ENCODE measurements at places on chromosomes 12 and 14.
A peak's percentile ranks its signal among the peaks of the same experiment; 100 is the strongest.

DNA sequence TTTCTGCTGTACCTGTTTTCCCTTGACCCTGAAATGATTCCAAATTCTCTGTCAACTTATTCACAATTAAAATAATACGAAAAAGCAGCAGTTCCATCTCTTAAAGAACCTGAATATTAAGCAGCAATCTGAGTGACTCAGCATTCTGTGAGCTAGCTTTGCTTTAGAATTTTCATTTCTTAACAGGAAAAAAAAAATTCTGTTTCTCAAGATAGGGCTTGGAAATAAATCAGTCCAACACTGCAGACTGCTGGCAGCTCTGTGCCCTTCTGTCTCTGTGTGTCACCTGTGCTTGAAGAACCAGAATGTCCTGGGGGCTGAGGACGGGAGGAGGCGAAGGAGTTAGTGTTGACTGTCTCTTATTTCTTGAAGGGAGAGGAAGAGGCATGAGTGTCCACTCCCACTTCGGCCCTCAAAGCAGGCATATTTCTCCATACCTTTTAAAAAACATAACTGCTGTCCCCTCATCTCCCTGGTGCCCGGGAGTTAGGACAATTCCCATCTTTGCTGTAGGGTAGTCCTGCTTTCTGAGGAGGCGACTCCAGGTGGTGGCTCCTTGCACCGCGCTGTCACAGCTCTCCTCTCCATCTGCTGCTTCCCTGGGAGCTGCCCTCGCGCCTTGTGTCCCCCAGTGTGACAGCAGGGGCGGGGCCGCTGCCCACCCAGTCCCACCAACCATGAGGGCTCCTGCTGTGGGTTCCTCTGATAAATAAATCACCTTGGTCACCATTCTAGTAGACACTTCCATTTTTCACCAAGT lies 203.1 kb downstream of the CALM1 start:
- no peak for DNase-seq

DNA sequence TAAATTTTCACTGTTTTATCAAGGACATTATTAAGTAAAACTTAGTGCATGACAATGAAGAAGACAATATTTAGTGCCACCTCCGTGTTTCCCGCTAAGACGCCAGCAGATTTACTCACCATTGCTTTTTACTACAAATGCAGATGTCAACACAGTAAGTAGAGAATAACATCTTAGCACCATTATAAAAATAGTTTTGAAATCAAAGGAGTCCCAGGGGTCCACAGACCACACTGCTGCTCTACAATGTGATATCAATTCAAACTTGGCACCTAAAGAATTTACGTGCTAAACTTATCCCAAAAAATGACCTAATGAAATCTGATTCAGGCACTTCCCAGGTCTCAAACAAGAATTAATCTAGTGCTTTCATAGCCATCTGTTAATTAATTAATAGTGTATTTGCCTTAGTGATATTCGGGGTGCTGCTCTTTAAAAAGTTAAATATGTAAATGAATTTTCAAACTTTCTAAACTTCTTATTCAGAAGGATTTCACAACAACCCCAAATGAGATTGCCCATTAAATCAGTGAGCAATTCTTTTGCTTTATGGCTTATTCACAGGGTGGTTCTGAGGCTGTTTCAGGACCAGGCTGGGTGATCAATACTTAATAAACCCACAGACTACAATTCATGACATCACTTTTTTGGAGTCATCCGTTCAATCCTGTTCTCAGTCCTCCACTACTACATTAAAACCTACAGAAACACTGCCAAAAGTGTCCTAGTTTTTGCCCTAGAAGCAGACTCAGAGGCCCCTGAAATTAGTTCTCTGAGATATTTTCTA lies 161.3 kb upstream of the LMNTD1 start:
- no peak for DNase-seq

DNA sequence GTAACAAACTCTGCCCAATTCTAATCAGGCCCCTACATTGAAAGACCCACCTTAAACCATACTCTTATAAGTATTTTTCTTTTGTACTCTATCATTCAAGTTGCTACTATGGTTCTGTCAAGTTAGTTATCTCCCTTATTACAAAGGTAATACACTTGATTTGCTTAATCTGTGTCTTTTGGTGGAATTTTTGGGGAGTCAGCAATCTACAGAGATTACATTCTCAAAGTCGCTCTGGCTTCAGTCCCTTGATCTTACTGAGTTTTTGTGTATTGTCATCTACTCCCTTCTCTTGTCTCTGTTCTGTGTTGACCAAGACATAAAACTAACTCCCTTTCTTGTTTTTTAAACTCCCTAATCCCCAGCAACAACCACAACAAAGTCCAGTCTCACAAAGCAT lies 353.1 kb downstream of the LRIG3 start:
- DNase-seq, result no peak

DNA sequence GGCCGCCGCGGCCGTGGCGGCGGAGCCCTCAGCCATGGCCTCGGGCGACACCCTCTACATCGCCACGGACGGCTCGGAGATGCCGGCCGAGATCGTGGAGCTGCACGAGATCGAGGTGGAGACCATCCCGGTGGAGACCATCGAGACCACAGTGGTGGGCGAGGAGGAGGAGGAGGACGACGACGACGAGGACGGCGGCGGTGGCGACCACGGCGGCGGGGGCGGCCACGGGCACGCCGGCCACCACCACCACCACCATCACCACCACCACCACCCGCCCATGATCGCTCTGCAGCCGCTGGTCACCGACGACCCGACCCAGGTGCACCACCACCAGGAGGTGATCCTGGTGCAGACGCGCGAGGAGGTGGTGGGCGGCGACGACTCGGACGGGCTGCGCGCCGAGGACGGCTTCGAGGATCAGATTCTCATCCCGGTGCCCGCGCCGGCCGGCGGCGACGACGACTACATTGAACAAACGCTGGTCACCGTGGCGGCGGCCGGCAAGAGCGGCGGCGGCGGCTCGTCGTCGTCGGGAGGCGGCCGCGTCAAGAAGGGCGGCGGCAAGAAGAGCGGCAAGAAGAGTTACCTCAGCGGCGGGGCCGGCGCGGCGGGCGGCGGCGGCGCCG lies 381 bp downstream of the YY1 start:
- no peak for DNase-seq

- DNase-seq, result no peak
Observed at GRCh38 chr12:3647504-3647903, 105.4 kb downstream of the CRACR2A start.

- DNase-seq, result no peak
Observed at GRCh38 chr12:25013061-25013460, 64.2 kb upstream of the BCAT1 start.

DNA sequence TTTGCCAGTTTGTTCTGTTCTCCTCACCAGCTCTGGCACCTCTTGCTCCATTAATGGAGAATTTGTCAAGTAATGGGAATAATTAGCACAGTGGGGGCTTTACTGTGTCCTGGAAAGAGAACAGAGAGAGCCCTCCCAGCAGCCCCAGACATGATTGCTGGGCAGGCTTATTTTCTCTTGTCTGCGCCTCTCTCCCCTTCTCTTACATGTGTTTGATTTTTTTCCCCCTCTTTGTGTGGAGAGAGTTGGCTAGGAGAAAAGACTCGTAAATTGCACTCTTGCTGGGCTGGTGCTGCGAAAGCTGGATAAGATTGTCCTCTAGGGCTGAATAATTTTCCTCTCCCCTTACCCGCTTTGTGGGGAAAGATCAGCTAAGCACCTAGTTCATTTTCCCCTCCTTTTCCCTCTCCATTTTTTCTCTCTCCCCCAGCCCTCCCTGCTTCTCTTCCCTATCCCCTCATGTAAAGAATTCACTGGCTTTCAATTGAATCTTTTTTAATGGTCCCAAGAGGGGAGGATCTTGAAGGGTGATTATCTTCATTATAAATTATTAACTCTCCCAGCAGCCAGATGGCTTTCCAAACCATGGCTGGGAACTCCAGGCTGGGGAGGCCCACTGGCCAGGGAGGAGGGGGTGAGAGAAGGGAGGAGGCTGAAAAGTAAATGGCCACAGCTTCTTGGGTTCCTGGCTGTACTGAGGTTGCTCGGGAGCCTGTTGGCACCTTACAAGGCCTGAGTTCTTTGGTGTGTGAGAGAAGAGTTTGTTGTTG lies 62.2 kb downstream of the NRXN3 start:
- no peak for DNase-seq

DNA sequence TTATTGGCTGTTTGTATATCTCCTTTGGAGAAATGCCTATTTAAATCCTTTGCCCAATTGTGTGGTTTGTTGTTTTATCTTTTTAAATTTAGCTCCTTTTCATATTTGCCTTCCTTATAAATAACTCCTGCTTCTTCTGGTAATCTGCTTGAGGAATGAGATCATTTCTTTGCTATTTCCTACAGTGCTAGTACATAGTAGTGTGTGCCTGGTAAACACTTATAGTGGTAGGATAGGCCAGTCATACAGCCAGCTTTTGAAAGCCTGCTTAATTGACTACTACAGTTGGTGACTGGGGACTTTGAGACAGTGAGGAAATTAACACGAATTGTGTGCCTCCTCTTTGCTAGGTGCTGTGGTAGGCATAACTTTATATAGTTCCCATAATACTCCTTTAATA lies 68.7 kb downstream of the BORCS5 start:
- DNase-seq, result peak; percentile 12

- DNase-seq, result no peak
Observed at GRCh38 chr12:26548227-26548626, 284.8 kb downstream of the ITPR2 start.

DNA sequence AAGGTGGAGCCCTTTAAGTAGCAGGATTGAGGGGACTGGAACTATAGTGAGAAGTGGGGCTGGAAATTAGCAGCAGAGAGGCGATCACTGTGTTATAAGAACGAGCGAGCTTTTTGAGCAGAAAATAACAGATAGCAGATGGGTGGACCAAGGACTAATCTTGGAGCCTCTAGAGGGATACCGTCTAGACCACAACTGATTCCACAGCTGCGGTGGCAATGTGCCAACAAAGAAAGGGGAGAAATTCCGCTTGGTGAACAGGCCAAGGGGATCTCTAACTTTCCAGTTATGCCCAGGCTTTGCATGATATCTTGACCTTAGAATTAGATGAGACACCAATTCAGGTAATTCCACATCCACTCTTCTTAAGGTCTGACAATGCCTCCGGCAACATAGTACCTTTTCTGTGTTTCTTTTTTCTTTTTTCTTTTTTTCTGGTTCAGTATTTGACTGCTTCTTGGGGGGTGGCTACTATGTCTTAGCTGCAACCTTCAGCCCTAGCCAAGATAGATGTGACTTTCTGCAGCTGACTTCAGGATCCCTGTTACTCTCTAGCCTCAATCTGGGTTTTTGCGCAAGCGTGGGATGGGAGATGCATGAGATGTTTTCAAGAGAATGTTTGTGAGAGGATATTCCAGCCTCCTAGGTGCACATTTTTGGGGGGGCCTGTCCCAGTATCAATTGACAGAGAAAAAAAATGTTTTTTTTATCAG lies 143.4 kb upstream of the CPSF6 start:
- no peak for DNase-seq

GRCh38 chr14:69079188-69079742 lies 73.7 kb downstream of the DCAF5 start:
- peak; percentile 56 for DNase-seq

DNA sequence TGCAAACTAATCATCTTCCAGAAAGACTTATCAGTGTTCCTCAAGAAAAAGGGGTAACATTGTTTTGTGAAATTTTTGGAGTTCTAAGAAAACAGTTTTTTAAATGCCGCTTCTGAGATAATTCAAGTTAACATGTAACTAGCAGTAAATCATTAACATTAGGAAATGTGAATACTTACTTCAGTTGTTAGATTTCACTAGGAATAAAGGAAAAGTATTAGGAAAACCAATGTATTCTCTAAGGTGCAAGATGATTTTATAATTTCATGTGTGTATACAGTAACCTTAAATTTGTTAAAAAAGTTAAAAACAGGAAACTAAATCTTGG lies 36.8 kb downstream of the PAPOLA start:
- DNase-seq, result no peak

DNA sequence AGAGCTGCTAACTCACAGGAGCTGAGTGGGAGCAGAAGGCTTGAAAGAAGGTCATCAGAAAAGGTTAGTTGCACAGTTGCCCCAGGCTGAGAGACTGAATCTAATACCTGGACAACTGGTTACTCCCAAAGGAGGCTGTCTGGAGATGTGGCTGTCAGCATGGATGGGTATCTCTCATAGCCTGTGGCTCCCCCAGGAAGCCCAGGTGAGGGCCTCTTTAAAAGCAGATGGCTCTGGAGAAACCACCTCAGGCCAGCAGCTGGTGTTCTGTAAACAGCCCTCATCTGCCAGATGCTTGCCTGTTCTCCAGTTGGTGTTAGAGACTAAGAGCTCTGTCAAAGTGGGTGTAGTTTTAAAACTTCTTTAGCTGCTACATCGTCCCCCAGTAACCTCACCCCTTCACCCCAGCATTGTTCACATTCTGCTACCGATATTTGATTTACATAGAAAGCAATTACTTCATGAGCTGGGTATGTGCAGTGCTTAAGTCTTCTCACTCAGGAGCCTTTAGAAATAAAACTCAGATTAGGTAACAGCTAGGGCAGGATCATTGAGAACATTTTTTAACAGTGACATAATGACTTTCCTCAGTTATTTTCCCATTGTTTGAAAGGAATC lies 25.8 kb downstream of the DACT1 start:
- DNase-seq, result peak; percentile 42

DNA sequence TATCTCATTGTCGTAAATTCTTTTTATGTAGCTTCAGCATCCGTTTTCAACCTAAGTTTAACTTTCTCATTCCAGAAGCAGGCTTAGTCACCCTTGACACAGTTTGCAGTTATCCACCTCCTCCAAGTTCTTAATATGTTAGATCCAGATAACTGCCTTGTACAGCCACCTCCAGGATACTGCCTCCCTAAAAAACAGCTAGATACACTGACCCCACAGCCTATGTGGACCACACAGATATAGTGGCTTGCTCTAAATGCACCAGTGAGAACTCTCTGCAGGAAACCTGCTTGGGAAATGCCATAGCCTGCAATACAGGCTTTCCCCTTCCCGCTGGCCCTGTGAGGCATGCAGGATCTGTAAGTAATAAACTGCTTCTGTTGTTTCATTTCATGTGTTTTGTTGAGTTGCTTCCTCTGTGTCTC lies 11.1 kb upstream of the RTL1 start:
- peak; percentile 4 for DNase-seq

- DNase-seq, result no peak
Observed at GRCh38 chr14:79136071-79137044, 966.2 kb downstream of the NRXN3 start.

DNA sequence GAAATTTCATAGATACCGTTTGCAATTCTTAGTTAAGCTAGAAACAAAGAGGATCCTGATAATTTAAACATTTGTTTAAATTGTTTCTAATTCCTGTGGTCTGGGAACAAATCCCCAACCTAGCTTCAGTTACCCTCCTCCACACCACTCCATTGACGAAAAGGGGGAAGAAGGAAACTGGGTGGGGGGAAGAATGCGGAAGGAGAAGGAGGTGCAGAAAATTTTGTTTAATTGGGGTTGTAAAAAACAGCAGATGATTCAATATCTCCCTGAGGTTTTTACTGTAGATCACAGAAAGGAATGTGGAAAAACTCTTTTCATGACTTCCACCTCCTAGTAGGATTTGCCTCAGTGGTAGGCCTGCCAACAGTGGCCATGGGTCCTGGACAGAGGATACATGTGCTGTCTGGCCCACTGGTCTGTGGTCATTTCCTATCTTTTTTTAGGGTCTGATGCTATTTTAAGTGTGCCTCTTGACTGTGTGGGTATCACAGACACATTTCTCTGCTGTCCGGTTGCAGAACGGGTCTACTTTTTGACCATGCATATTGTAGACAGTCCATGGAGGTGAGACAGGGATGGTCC lies 122.9 kb upstream of the PCED1B start:
- DNase-seq, result no peak

- DNase-seq, result peak; percentile 29
Observed at GRCh38 chr12:78062786-78063185, 232.1 kb downstream of the NAV3 start.

- no peak for DNase-seq
Observed at GRCh38 chr12:47835831-47836155, 16.1 kb upstream of the HDAC7 start.

GRCh38 chr12:75953312-75953906 lies 78.2 kb downstream of the PHLDA1 start:
- DNase-seq, result peak; percentile 95

Measured in GM04504 (cell line).